ENCODE measurements at places on chromosomes 7 and 10. TPM values are rescaled to one million over a fixed set of nuclear protein-coding genes. Genes with fewer than 3 reads are reported as not detected.

ARMS2 gene
- not detected for total RNA-seq

TACR2 gene
- 0.27 TPM for total RNA-seq

ASAH2 gene
- total RNA-seq = under 0.01 TPM

OR2A42 gene
- under 0.01 TPM for total RNA-seq

ZNF655 gene
- 44.2 TPM for total RNA-seq

ZNF25 gene
- total RNA-seq = 1.3 TPM

SNX8 gene
- 5.7 TPM for total RNA-seq

BAIAP2L1 gene
- under 0.01 TPM for total RNA-seq

KMT2C gene
- total RNA-seq = 33.1 TPM

PHYHIPL gene
- total RNA-seq = under 0.01 TPM

- DNase-seq = no peak
These were observed 29.4 kb downstream of the OR9A2 start for GRCh38 chr7:142997456-142997989.

- DNase-seq = no peak
These were observed 9.4 kb upstream of the ZC3HAV1 start for GRCh38 chr7:139118805-139119485.

GRCh38 chr7:111198255-111198654 lies 107.3 kb downstream of the LRRN3 start:
- DNase-seq = no peak

- DNase-seq = no peak
These were observed 326.0 kb upstream of the NPSR1 start for GRCh38 chr7:34332006-34332405.

DNA sequence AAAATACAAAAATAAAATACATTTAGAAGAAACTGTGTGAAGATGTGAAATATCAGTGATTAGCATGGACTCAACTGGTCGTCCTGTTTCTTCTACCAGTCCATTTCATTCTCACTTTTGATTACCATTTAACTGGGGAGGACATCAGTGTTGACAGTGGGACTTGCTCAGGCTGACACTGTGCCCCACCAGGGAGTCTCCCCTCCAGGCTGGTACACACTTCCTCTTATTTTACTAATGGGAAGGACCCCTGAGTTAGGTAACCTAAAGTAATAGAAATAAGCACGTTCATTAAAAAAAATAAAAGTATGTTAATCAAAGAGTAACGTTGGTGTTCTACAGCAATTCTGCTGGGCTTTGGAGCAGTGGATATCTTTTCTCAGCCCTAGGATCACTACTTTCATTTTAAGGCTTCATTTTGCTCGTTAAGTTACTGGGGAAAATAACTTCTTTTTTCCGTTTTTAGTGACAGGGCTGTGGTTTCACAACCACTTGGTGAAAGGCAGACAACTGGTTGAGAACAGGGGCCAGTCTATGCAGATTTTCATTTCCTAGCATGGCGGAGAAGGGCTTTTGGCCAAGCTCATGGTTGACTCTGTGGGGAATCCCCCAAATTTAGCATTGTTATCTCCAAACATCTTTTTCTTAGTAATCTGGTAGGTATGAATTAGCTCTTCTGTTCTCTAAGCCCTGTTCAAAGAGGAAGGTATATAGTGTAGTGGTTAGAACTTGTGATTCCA lies 2.1 kb downstream of the SNX10 start:
- DNase-seq = peak; percentile 92

- DNase-seq = no peak
These were observed 67.4 kb downstream of the ERCC6 start for GRCh38 chr10:49471532-49471931.

DNA sequence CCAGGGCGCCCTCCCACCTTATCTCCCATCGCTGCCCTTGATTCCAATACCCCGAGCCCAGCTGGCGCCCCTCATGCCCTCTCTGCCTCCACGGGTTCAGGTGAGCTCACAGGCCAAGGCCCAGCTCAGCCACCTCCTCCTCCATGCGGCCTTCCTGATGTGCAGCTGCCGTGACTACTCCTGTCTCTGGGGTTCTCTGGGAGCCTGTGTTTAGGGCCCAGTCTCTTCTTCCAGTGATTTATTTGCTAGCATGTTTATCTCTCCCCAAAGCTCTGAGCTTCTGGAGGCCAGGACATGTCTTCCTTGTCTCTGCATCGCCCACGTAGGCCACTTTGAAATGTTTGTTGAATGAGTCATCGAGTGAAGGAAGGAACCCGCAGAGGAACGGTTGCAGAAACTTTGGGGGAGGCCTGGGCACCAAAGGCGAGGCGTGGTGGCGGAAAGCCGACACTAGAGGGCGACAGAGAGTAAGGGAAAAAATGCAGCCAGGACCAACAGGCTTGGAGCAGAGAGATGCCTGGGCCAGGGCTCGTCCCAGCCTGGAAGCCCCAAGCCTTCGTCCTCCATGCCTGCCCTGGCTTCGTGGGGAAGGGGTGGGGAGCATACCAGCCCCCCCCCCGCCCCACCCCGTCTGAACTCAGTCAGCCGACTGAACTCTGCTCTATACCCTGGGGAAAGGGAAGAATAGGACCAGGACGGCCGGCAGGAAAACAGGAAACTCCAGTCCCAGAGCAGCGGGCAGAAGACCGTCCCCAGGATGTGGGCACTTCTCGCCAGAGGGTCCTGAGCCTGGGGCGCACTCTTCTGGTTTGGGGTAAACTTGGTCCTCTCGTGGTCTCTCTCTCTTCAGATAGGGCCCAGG lies 10.9 kb upstream of the HSPB1 start:
- DNase-seq = peak; percentile 75

- DNase-seq = no peak
These were observed 8.6 kb downstream of the CHST12 start for GRCh38 chr7:2411815-2412586.

DNA sequence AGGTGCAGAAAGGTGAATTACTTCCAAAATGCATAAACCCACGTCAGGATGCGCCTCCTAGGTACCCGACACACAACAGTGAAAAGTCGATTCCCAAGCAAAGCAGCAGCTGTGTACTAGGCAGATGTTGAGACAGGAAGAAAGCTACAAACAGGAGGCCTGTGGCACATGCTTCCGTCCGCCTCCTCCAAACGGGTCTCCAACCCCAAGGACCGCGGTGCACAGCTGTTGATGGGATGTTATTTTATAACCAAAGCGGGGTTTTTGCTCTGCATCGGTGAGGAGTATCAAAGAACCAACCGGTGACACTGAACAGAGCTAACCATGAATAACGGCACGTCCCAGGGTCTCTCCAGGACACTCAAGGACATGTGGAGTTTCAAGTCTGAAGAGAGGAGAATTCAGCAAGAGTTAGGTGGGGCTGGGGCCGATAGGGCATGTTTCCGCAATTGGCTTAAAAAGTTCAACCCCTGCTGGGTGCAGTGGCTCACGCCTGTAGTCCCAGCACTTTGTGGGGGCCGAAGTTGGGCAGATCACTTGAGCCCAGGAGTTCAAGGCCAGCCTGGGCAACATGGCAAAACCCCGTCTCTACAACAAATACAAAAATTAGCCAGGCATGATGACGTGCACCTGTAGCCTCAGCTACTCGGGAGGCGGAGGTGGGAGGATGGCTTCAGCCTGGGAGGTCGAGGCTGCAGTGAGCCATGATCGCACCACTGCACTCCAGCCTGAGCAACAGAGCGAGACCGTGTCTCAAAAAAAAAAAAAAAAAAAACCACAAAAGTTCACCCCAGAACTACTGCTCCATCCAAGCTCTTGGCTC lies 108.0 kb downstream of the SMURF1 start:
- DNase-seq = no peak

DNA sequence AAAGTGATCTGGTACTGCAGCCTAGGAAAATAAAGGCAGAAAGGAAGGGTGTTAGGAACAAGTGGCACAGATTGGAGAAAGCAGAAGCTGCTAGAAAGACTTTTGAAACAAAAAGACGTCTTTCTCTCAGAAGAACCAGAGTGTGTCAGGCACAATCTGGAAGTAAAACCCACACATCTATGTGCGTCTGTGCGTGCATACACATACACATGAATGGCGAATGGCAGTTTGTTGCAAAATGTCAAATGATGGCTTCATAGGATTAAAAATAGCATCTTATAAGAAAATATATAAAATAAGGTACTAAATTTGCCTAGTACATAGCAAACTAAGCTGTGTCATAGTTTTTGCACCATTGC lies 246.3 kb downstream of the CDK14 start:
- DNase-seq = no peak

GRCh38 chr10:97573021-97573420 lies 442 bp downstream of the ANKRD2 start:
- no peak for DNase-seq

GRCh38 chr7:131299074-131299473 lies 28.6 kb upstream of the MKLN1 start:
- DNase-seq = no peak

GRCh38 chr10:5467634-5468255 lies 31.6 kb downstream of the CALML5 start:
- no peak for DNase-seq

GRCh38 chr7:49638166-49638565 lies 135.3 kb upstream of the VWC2 start:
- DNase-seq = no peak

GRCh38 chr7:80302636-80303035 lies 168.0 kb downstream of the GNAI1 start:
- no peak for DNase-seq

- DNase-seq = no peak
These were observed 12.8 kb downstream of the DNMBP start for GRCh38 chr10:99996671-99997648.

DNA sequence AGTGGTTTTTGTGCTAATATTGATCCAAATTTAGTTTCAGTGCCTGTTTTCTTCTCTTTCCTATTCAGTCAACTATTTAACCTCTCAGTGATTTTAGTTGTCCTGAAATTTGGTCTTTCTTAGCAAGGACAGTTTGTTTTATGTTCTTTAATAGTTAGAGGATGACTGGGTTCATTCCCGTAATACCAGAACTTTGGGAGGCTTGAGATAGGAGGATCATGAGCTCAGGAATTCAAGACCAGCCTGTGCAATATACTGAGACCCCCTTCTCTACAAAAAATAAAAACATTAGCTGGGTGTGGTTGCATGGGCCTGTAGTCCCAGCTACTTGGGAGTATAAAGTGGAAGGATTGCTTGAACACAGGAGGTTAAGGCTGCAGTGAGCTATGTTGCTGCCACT lies 148.3 kb downstream of the EXOC4 start:
- DNase-seq = no peak

- no peak for DNase-seq
These were observed 5.3 kb upstream of the MYOZ1 start for GRCh38 chr10:73646598-73647041.

GRCh38 chr10:646118-646524 lies 43.3 kb downstream of the DIP2C start:
- no peak for DNase-seq

DNA sequence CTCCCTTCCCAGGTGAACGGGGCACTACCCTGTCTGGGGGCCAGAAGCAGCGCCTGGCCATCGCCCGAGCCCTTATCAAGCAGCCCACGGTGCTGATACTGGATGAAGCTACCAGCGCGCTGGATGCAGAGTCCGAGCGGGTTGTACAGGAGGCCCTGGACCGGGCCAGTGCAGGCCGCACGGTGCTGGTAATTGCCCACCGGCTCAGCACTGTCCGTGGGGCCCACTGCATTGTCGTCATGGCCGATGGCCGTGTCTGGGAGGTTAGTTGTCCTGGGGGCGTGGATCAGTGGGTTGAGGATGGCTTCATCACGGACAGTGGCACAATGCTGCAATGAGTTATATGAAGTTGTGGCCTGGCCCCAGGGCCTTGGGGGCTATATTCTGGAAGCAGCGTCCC lies 4.4 kb upstream of the ASIC3 start:
- no peak for DNase-seq

DNA sequence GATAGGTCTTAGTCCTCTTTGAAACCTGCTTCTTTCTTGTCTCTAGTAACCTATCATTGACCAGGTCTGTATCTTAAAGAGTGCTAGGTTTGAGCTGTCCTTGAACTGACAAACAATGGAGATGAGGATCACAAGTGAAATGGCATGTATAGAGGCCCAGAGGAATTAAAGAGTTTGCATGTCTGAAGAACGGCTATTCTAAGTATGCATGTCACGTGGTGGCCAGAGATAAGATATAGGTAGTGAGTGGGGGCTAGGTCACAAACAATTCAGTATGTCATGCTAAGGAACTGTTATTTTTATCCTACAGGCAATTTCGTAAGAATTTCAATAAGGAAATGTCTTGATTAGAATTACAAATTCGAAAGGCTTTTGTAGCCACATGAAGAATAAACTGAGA lies 95.3 kb downstream of the SUGCT start:
- no peak for DNase-seq

- DNase-seq = no peak
These were observed 261.0 kb downstream of the STK31 start for GRCh38 chr7:23971031-23971430.

DNA sequence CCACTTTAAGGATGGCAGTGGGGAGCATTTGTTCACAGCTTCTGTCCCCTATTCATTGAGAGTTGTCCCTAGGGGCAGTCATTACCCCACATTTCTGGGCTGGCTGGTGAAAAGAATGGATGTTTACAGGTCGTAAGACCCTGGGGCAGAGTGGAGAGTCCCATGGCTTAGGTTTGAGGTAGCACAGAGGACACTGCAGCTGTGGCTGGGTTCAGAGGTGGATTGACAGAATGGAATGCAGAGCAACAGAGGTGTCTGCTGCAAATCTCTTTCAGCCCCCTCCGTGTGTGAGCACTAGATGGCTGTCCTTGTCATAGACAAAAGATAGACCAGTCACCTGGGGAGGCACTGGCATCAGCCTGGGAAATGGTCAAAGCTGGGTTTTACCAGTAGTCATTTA lies 141.9 kb downstream of the CACNB2 start:
- DNase-seq = no peak

DNA sequence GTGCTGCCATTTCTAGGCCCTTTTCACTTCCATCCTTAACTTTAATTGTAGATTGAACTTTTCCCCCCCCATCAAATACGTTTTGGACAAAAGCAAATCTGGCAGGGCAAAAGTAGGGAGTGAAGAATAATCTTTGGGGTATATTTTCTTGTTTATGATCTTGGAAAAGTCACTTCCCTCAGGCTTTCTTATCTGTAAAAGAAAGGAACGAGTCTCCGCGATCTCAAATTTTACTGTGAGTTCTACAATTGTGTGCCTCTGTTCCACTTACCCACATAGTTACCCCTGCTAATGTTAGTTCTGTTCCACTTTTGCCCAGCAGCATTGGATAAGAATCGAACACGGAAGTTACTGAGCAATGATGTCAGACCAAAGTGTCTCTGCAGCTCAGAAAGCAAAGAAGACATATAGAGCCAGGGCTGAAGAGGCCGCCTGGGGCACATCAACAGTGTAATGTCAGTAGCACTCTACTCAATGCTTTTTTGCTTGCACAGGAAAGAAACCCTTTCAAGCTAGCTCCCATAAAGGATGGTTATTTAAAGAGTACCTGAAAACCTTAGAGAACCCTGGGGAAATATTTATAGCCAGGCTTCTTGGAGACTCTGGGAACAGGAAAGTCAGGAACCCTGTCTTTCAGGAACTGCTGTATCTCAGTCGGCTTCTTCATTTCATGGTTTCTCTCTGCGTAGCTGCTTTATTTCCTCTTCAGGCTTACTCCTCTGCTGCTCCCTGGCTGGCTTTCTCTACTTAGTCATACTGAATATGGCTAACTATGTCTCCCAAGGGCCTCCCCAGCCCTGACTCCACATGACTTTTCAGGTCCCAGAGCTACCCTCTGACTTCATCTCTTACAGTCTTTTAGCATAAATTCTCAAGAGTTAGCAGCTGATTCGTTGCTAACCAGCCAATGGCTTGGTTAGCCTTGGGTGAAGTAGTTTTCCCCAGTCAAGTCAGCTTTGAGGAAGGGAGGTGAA lies 123.7 kb upstream of the FAM3C start:
- no peak for DNase-seq

- DNase-seq = no peak
These were observed 93.3 kb downstream of the BMS1 start for GRCh38 chr10:42875798-42876341.

- peak; percentile 14 for DNase-seq
These were observed 683 bp downstream of the INSIG1 start for GRCh38 chr7:155298288-155298833.

- no peak for DNase-seq
These were observed 16.3 kb downstream of the CFAP46 start for GRCh38 chr10:132926070-132926469.

Data from hematopoietic multipotent progenitor cell (in vitro differentiated cells).